ENCODE measurements at places on chromosomes 2 and 18.

GRCh38 chr2:240898731-240899467 is 2.9 kb upstream of the MAB21L4 start:
- no peak for DNase-seq

DNA sequence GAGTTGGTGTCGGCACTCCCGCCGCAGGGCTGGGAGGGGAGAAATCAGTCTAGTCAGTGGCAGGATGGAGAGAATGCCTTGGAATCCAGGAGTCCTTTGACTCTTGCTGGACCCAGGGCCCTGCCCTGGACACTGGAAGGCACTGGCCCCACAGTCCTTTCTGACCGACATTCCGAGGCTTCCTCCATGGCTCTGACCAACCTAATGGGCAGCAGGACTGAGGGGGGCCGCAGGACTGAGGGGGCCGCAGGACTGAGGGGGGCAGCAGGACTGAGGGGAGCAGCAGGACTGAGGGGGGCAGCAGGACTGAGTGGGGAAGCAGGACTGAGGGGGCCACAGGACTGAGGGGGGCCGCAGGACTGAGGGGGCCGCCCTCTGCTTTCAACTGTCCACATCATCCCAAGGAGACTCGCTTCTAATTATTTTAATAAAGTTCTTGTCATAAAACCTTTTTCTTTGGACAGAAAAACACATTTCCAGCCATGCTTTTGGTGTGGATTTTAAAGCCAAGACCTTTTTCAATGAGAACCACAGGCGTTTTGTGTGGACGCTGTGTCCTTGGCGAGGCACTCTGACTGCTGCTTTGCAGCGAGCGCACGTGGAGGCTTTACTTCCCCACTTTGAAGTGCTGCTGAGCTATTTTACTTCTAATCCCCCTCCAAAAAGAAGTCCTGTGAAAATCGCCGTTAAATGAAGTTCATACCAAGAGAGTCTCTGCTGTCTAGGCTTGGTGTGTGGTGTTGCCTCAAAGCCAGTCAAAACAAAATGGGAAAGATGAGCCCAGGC is 226.1 kb downstream of the TWIST2 start:
- DNase-seq, result no peak

GRCh38 chr2:64586054-64586453 is 61.9 kb downstream of the AFTPH start:
- no peak for DNase-seq

GRCh38 chr2:222264791-222265320 is 33.9 kb downstream of the PAX3 start:
- no peak for DNase-seq

DNA sequence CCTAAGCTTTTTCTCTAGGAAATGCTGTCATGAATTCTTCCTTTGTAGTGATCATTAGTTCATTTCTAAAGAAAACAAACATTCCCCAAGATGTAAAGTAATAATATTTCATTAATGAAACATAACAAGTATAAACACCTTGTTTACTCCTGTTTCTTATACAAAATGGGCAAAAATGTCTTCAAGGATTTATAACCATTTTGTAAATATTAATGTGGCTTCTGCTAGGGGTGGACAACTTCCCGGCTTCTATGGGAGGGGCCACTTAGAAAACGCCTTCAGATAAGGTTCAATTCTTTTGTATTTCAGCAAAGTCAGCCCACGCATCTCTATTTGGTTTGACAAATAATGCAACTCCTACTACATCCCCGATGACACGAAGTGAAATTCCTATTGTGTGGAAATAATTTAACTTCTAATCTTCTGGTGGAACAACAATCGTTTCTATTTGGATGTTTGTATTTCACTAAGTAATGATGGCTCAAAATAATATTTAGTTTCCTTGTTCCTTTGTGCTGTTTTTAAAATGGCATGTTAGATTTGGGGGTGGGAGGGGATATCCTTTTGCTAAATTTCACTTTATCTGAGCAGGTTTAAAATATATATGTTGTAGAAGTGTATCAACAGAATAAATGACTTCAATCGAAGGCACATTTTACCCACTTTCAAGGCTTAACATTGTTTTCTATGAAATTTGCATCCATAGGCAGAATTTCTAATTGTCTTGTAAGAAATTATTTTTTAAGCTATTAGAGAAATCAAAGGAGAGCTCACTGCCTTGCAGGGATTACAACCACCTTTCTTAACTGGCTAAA is 14.7 kb upstream of the HOXD1 start:
- DNase-seq, result no peak

DNA sequence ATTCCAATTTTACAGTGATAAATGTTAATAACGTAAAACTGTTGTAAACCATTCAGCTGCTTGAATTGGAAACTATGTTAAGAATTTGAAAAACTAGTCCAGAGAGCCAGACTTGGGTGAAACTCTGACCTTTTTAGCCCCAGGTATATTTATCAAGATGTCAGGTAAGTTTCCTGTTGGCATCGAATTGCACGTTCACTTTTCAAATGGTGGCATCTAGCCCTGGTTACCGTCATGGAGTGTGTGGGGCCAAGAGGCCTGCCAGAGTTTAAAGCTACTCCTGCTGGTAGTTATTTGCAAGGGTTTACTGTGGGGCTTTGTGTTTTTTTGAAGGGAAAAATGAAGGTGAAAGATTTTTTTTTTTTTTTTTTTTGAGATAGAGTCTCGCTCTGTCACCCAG is 109.9 kb downstream of the WDSUB1 start:
- DNase-seq, result no peak

DNA sequence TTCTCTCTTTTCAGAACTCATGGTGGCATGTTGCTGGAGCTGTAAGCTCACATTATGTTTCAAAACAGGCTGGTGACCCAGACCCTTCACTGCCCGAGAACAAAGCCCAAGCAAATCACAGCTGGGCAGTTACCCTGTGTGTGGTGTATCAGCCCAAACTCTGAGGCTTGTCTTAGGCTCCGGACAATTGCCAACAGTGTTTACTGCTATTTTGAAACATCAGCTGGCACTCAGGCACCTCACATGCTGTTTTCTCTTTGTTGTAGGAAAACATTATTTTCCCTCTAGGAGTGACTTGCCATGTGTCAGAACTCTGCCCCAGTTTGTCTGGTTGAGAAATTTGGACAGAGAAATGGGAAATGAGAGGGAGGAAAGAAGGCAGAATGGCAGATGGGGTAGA is 237.6 kb upstream of the APCDD1 start:
- no peak for DNase-seq

GRCh38 chr2:24579053-24579803 is 88.2 kb downstream of the NCOA1 start:
- DNase-seq, result no peak
